Hematopoietic multipotent progenitor cell treated with erythropoietin and hydrocortisone succinate and interleukin-3 and kit ligand, for 8 days (in vitro differentiated cells): ENCODE measurements at places on chromosomes 16 and 17.

- DNase-seq: no peak
Observed at GRCh38 chr16:78746718-78747117, 647.3 kb downstream of the WWOX start.

DNA sequence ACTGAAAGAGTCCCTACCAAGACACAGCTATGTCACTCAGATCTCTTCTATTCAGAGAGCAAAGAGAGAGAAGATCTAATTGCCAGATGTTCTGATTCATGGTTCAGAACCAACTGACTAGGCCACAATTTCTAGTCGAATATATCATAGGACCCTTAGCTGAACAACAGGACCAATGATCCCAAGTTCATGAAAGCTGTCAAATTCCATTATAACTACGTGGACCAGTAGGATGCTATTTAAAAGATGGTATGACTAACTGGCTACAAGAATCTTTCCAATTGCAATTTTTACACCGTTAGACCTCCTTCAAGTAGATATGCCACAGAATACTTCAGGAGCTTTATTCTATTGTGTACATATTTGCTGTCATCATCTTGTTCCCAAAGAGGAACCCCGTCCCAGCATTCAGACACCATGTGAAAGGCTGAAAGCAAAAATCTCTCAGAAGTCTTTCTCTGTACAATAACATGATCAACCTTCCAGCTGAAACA, 26.0 kb downstream of the DCUN1D3 start:
- DNase-seq: no peak

GRCh38 chr17:29883497-29883896, 46.5 kb downstream of the SSH2 start:
- DNase-seq: no peak

- peak; percentile 46 for DNase-seq
Observed at GRCh38 chr17:31558748-31559583, 167.5 kb downstream of the RAB11FIP4 start.

DNA sequence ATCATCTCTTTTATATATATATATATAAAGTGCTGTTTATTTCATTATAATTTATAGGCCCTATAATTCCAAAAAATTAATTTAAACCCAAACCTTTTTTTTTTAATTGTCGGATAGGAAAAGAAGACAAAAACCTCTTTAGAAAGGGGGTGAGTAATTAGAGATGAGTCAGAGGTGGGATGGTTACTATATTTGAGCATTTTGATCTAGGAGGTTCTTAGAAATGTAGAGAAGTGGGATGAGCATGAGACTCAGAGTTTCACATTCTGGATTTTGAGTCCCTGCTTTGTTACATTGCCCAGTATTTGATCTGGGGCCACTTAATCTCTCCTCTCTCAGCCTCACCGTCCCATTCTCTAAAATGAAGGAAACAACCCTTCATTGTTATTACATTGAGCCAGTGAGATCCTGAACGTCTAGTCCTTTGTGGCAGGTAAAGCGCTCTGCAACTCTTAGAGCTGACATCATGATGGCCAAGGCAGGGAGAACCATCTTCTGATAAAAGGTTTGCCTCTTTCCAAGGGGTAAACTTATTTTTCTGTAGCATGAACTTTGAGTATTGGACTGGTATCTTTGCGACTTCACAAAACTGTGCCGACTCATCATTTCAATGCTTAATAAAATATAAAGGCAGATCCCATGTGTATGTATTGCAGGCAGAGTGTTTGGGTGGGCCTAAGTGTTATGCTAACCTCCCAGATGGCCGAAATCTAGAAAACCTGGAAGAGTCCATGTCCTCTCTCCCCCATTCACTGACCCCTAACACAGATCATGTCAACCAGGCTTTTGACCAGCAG, 21.3 kb downstream of the HS3ST3B1 start:
- no peak for DNase-seq

DNA sequence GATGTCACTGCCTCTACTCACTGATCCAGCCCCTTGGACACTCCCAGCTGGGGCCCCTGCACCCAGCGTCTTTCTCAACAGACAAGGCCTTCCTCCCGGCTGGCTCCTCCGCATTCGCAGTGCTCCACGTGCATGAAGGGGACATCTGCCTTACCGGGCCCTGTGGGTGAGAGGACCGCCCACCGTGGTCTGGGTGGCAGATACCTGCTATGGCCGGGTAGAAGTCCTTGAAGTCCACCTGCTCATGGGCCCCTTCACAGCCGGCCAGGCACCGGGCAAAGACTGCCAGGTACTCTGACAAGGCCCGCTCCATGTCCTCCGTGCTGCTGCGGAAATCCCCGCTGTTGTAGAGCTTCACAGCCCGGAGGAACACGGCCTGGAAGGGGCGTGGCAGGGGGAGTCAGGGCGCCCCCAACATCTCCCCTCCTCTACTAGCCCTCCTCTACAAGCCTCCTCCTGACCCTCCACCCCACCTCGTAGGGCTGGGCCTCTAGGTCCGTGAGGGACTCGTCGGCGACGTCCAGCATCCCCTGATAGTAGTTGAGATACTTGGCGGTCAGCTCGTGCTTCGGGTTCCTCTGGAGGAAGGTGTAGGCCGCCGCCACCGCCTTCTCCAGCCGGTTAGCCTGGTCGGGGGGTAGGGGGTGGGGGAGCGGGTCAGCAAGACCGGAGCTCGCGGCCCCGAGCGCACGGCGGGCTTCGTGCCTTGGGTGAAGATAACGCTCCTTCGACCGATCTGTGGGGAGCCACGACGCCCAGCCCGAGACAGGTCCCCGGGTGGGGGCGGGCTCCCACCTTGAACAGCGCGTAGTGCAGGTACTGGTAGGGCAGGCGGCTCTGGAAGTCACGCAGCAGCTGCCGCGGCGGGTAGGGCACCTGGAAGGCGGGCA, 845 bp downstream of the P3H4 start:
- DNase-seq: no peak

DNA sequence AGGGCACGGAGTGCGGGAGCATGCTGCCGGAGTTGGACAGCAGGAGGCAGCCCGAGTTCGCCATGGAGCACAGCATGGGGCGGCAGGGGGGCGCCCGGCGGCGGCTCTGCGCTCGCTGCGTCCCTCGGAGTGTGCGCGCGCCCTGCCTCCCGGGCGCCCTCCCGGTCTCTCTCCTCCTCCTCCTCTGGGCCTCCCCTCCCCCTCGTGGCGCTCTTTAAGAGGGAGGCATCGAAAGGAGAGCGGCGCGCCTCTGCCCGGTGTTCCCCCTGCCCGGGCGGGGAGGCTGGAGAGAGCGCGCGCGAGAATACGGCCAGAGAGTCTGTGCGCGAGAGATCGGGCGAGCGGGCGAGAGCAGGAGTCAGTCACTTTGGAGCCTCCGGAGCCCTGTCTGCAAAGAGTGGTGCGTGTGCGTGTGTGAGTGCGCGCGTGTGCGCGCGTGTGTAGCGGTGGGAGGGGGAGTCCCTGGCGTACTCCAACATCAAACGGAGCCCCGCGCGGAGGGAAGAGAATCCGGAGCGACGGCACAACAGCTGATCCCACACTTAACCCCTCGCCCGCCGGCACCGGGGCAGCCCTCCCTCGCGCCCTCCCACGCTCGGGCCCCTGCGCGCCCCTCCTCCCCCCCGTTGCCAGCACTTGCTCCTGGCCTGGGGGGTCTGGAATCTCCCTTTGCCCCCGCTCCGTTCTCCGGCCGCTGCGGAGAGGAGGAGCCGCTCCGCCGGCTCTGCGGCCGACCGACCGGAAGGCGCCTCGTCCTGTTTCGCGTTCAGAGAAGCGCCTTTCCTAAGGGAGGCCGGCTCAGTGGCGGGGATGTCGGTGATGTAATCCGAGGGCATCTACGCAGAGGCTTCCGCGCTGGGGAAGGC, 108.9 kb downstream of the ENGASE start:
- DNase-seq: no peak
